ENCODE measurements at places on chromosomes 2 and 18.

- DNase-seq: no peak
Observed at GRCh38 chr18:49681387-49681786, 119.5 kb downstream of the LIPG start.

- no peak for DNase-seq
Observed at GRCh38 chr2:114128263-114128662, 238.4 kb downstream of the ACTR3 start.

GRCh38 chr2:20511130-20511529 lies 64.3 kb downstream of the RHOB start:
- no peak for DNase-seq

GRCh38 chr2:160367887-160368286 lies 125.7 kb downstream of the RBMS1 start:
- DNase-seq: peak; percentile 98

DNA sequence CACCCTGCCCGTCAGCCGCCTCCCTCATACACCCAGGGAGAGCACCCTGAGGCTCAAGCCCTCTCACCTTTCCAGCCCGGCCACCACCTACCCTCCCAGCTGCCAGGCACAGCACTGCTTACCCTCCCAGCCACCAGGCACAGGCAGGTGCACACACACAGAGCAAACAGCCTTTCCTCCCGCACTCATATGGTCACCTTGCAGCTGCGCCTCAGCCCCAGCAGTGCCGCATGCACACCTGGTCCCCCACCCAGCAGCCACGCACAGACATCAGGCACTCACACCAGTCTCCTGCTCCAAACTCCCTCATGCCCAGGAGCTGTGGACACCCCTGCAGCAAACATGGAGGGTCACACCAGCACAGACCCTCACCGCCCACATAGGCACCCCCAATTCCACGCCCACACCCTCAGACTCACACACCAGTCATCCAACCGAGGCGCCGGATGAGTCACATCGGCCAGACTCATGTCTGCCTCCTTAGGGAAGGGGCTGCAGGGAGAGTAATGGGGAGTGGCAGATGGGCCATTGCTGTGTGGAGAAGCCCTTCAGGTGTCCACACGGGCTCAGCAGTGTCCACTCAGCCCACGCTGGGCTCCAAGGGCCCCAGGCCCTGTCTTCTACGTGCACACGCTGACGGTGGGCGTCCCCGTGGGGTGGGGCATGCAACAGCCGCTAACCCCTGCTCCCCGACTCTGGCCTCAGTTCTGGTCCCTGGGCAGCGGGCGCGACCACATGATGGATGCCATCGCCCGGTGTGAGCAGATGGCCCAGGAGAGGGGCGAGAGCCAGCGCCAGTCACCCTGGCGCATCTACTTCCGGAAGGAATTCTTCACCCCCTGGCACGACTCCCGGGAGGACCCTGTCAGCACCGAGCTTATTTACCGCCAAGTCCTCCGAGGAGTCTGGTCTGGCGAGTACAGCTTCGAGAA lies 22.3 kb upstream of the GPR17 start:
- DNase-seq: peak; percentile 73

DNA sequence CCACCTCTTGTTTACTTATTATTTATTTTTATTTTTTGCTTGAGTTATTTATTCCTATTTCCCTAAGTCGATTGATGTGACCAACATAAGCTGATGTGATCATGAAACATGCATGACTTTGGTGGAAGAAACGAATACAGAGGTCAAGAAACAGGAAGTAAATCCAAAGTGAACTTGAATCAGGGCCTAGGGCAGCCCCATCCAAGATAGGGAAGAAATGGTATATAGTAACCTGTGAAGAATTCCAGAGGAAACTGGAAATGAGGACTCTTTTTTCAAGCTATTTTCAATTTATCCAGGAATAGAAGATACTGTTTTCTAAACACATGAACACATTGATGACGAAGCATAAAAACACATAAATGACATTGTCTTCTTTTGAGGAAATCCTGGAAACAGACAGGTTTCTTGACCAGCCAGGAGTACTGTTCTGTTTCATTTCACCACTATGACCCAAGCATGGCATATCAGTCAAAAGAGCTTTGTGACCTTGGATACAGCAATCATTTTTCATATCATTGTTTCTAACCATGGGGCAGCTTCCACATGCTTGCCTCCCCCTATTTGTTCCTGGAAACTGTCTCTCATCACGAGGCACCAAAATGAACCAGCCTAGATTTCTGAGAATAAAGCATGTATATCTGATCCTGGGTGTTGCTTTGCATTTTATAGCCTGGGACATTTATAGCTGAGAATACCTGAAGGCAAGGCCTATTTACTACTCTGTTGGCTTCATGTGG lies 9.1 kb upstream of the LCLAT1 start:
- no peak for DNase-seq

DNA sequence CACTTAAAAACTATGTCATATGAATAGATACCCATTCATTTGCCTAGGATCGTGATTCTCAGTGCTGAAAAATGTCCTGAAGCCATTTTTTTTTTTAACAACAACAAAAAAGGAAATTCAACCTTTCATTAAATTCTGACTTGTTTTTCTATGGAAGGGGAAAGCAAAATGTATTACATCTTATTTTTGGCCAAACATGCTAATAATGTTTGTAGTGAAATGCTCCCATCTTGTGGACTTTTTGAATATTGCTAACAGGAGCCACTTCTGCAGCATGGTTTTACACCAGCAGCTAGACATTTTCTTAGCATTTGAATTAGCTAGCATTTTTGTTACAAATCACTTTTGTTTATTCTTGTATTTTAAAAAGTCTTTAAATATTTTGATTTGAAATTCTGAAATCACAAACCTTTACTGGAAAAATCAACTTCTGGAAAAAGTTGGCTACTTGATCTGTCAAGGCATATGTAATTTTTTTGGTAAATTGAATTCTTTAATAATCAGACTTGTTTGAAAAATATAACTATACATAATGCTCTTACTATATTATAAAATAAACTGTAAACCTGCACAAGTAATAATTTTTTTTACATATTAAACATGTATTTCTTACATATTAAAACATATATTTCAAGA lies 75.8 kb downstream of the KIDINS220 start:
- peak; percentile 37 for DNase-seq

DNA sequence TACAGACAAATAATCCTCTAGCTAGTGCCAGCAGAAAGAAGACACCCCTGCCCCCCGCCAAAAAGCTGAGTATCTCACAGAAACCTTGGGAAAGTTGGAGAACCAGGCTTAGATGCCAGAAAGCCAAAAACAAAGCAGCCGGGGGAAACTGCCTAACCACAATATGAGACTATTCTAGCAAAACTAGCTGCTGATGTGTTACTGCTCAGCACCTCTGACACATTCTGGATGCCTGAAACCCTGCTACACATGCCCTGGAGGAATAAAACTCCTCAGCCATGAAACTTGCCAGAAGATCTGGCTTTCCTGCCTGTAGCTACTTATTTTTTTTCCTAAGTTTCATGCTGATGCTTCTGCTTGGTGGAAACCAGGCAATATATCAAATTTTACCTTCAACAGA lies 122.7 kb upstream of the GCFC2 start:
- no peak for DNase-seq

DNA sequence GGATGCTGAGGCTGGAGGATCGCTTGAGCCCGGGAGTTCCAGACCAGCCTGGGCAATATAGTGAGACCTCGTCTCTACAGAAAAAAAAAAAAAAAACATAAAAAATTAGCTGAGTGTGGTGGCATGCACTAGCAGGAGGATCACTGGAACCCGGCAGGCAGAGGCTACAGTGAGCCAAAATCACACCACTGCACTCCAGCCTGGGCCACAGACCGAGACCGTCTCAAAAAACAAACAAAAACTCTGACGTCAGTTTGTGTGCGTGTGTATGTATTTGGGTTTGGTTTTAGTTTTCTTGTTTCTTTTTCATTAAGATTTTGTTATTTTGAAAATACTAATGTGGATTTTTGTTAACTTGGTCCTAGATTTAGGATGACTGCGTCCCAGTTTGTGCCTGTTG lies 19.0 kb downstream of the CEP68 start:
- no peak for DNase-seq

GRCh38 chr2:68997401-68997800 lies 15.6 kb upstream of the ANTXR1 start:
- DNase-seq: no peak

DNA sequence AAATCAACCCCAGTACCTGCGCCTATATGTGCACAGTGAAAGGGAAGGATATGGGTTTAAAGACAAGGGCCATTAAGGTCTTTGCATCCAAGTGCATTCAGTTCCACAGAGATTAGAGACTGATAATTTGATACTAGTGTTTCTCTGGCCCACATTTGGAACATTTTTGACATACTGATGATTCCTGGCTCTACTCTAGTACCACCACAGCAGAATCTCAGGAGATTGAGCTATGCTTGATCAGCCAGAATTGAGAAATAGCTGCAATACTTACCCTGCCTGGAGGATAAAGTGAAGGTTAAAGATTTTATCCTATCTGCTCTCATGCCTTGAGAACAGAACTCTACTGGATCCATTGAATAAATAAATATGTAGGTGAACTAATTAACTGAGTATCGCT lies 1267.8 kb downstream of the SUCLG1 start:
- no peak for DNase-seq

DNA sequence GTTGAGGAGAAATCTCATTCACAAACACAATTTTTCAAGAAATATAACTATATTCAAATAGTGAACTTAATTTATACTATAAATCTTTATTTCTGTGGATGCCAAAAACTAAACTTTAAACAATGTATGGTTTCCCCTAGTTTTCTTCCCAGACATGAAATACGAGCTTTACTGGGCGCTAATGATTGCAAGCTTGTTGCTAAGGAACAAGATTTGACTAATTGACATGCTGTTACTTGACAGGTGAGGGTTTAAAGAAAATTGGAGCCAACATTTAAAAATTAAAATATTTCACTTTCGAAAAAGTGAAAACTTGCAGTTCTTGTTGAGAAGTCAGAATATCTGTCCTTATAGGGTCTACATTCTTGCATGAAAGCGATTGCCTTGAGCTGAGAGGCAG lies 381.0 kb downstream of the MEIS1 start:
- no peak for DNase-seq

DNA sequence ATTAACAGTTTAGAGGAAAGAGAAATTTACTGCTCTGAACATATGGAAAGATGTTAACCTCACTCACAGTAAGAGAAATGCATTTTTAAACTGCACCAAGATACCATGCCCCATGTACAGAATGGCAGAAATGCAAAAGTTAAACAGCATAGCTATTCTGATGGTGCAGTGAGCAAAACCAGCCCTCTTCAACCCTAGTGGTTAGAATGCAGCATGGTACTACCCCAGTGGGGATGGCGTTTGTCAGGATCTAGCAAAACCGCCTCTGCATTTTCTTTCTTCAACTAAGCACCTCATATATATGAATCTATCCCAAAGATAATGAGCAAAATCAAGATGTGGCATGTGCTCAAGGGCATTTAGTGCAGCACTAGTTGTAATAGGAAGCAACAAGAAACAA lies 98.0 kb downstream of the MGAT5 start:
- no peak for DNase-seq

- no peak for DNase-seq
Observed at GRCh38 chr18:42275138-42275535, 320.1 kb downstream of the PIK3C3 start.

DNA sequence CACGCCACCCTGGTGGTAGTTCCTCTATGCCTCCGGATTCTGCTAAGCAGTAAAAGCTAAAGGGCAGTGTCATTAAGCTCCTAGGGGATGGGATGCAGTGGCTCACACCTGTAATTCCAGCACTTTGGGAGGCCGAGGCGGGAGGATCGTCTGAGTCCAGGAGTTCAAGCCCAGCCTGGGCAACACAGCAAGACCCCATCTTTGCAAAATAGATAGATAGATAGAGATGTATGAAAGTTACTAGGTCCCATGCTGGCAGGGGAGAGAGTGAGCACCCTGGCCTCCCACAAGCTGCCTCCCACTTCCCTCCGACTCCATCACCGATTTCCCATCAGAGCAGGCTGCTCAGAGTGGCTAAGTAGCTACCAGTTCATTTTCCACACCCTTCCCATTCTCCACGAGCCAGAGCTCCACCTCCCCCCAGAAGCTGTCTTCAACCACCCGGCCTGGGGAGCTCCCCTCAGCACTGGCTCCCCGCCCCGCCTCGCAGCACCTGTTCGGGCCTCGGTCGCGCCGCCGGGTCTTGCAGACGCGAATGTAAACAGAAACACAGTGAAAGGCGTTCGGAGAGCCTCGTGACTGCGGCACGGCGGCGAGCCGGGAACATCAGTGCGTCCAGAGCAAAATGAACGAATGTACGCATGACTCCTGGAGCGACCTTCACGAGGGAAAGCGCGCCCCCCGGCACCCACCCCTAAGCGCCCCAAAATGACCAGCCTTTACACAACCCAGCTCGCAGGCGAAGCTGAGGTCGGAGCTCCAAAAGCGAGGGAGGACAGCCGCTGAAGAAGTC lies 598 bp upstream of the CEP68 start:
- no peak for DNase-seq

DNA sequence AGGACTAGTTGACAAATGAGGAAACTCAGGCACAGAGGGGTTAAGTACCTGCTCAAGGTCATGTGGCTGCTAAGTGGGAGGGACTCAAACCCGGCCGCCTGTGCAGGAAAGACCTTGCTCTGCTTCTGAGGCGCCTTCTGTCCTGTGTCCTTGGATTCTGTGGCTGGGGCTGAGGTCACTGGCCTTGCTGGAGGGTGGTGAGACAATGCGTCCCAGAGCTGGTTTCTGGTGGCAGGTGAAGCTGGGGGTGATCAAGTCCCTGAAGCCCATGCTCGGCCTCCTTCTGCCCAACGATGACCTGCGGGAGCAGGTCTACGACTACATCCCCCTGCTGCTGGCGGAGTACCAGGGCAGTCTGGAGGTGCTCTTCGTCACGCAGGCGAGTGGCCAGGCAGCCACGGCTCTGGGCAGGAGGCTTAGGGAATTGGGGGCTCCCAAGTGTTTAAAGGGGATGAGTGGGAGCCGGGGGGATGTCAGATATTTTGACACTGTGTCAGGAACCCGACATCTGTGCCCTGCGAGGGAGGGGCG lies 16.1 kb downstream of the MROH2A start:
- DNase-seq: no peak

DNA sequence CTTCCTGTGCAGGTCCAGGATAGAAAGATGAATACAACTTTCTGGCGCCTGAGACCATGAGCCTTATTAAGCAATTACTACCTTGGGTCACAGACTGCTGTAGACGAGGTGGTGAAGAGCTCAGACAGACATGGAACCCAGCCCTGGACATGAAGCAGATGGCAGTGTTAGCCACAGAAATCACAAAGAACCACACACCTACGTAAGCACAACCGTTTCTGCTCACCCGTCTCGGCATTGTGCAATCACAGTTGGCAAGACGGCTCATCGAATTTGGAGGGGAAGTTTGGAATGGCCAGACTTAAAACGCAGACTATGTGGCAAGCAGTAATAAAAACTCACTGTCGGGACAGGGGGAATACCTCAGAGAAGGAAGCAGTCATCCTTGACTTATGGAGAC lies 24.3 kb upstream of the ASPRV1 start:
- DNase-seq: no peak

- no peak for DNase-seq
Observed at GRCh38 chr2:120451334-120451733, 105.4 kb downstream of the INHBB start.

- DNase-seq: peak; percentile 24
Observed at GRCh38 chr2:164621764-164622105, 453 bp upstream of the GRB14 start.

All from HT1080 (cell line).